ENCODE measurements at places on chromosomes 7 and 10. TPM values are rescaled to one million over a fixed set of nuclear protein-coding genes. Genes with fewer than 3 reads are reported as not detected.

The PLEKHS1 gene
- total RNA-seq = 4.9 TPM

The RBM20 gene
- total RNA-seq = 0.11 TPM

- no peak overlapping the region for H3K4me3 ChIP-seq
- H3K36me3 ChIP-seq = no peaks in the 10 kb centered on the region
- no peak overlapping the region for H3K27ac ChIP-seq
- no peak for DNase-seq
- no peaks in the 10 kb centered on the region for H3K27me3 ChIP-seq
- H3K4me1 ChIP-seq = peaks cover 19% of the 10 kb centered on the region
Observed at GRCh38 chr7:140537750-140538482, 58.6 kb upstream of the MKRN1 start.

- H3K27me3 ChIP-seq = no peaks in the 10 kb centered on the region
- no peak overlapping the region for H3K4me3 ChIP-seq
- no peak for DNase-seq
- H3K27ac ChIP-seq = no peak overlapping the region
- 0 out of 2 replicates have a peak, but pooled peaks cover 8% of the 10 kb centered on the region for H3K4me1 ChIP-seq
- H3K36me3 ChIP-seq = no peaks in the 10 kb centered on the region
Observed at GRCh38 chr10:64112701-64113355, 591.6 kb downstream of the REEP3 start.

GRCh38 chr10:128102480-128103228, 23.6 kb downstream of the MKI67 start:
- no peak overlapping the region for H3K4me3 ChIP-seq
- no peaks in the 10 kb centered on the region for H3K27me3 ChIP-seq
- 0 out of 2 replicates have a peak, but pooled peaks cover 8% of the 10 kb centered on the region for H3K36me3 ChIP-seq
- H3K4me1 ChIP-seq = no peaks in the 10 kb centered on the region
- no peak overlapping the region for H3K27ac ChIP-seq

DNA sequence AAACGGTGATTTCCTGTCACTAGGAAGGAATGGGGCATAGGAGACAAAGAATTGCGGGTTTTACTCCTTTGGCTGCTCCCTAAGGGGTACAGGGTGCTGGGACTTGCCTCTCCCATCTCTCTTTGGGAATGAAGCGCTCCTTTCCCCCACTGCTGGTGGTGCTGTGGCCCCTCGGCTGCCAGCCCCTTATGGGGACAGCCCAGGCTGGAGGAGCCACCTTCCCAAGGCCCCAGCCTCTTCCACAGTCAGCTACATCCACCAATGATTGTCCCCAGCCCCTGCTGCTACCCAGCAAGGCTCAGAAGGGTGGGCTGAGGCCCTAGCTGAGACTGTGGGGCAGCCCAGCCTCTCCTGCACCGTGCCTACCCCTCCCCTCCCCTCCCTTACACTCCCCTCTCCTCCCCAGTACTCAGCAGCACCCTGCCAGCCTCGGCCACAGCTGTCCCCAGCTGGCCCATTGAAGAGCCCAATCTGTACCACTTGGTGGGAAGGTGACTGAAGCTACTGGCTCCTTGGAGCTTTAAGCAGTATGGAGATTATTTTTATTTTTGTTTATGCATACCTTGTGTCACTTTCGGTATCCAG, 19.0 kb downstream of the PRKAG2 start:
- H3K27ac ChIP-seq = no peak overlapping the region
- H3K36me3 ChIP-seq = no peaks in the 10 kb centered on the region
- no peak for DNase-seq

- DNase-seq = no peak
- H3K27ac ChIP-seq = no peak overlapping the region
- no peak overlapping the region for H3K4me3 ChIP-seq
- peaks cover 8% of the 10 kb centered on the region for H3K36me3 ChIP-seq
- H3K27me3 ChIP-seq = no peaks in the 10 kb centered on the region
Observed at GRCh38 chr7:114942446-114943175, 20.7 kb downstream of the MDFIC start.

The GHRHR gene
- not detected for total RNA-seq

DNA sequence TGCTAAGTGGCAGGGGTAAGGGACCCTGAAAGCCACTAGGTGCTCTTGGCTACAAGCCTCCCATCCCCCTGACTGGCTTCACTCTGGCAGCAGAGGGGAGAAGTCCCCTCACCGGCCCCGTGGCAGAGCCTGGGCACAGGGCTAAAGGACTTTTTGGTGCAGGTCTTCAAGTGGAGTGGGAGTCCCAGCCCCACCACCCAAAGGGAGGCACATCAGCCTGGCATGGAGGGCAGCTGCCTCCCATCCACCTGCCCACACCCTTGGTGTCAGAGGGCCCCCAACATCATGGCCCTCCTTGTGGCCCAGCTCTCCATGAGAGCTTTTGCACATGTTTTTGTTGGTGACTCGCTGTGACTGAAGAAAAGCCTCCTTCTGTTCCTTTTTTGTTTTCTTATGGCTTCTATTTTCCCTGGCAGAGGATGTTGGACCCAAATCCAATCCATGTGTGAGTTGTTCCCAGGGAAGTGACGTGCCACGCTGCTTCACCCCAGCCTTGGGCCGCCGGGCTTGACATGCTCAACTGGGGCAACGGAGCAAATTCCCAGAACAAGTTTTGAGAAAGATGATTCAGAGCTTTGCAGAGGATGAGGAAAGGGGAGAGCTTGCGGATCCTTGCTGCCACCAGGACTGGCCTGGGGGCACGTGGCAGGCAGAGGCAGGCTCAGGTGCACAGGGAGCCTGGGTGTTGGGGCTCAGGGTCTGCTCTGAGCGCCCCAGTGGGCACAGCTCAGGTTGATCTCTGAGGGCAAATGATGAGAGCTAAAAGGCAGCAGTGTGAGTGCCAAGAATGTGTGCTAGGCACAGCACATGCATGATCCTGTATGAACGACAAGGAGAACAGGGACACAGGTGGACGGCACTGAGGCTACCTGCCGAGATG, 1.9 kb upstream of the AEBP1 start:
- H3K27ac ChIP-seq = no peak overlapping the region
- DNase-seq = no peak
- H3K4me3 ChIP-seq = no peak overlapping the region
- no peaks in the 10 kb centered on the region for H3K36me3 ChIP-seq

DNA sequence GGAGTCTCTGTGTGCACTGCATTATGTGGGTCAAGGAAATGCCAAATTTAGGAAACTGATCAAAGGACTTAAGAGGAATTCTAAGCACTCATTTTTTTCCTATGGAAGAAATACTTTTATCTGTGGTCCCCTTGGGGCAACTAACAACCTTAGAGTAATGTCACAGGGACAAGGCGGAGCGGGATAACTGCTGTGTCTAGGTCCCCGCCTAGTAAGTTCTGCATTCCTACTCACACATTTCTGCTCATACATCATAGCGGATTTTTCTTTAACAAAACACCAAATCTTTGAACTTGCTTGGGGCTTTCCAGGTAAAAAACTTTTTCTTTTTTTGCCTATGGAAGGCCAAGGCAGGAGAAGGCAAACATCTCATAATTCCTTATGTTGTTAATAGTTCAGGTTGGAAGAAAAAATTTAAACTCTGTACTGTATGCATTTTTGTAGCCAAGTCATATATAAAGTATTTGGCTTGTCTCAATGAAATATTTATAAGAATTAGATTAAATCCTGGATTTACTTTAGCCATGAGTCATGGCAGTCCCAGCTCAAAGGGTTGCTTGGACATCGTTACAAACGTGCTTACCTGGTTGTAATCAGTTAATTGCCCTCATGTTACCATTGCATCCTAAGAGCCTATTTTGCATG, 285.0 kb downstream of the PHTF2 start:
- H3K4me3 ChIP-seq = no peak overlapping the region
- DNase-seq = peak; percentile 13
- H3K27ac ChIP-seq = no peak overlapping the region
- H3K36me3 ChIP-seq = no peaks in the 10 kb centered on the region

The NUTM2D gene
- total RNA-seq = 1.1 TPM

The IFIT2 gene
- 3.6 TPM for total RNA-seq

- no peak for DNase-seq
- peaks cover 81% of the 10 kb centered on the region for H3K27me3 ChIP-seq
- H3K4me1 ChIP-seq = no peaks in the 10 kb centered on the region
Observed at GRCh38 chr7:36563706-36564327, 160.5 kb downstream of the AOAH start.

- no peak overlapping the region for H3K4me3 ChIP-seq
- H3K27me3 ChIP-seq = no peaks in the 10 kb centered on the region
- no peak overlapping the region for H3K27ac ChIP-seq
Observed at GRCh38 chr10:90644165-90644564, 213.7 kb downstream of the HTR7 start.

- no peaks in the 10 kb centered on the region for H3K36me3 ChIP-seq
- no peaks in the 10 kb centered on the region for H3K27me3 ChIP-seq
- no peak overlapping the region for H3K4me3 ChIP-seq
Observed at GRCh38 chr10:21234761-21235160, 290.7 kb downstream of the SKIDA1 start.

The OR2A14 gene
- not detected for total RNA-seq

- H3K36me3 ChIP-seq = no peaks in the 10 kb centered on the region
- no peak overlapping the region for H3K4me3 ChIP-seq
- DNase-seq = no peak
Observed at GRCh38 chr7:91912494-91912893, 28.2 kb upstream of the AKAP9 start.

The VIPR2 gene
- not detected for total RNA-seq

All from PC-9 (cell line).